SJSA1 (cell line): ENCODE measurements at places on chromosomes 16 and 17.

GRCh38 chr17:4220655-4221054, 43.1 kb downstream of the ANKFY1 start:
- no peak for DNase-seq

DNA sequence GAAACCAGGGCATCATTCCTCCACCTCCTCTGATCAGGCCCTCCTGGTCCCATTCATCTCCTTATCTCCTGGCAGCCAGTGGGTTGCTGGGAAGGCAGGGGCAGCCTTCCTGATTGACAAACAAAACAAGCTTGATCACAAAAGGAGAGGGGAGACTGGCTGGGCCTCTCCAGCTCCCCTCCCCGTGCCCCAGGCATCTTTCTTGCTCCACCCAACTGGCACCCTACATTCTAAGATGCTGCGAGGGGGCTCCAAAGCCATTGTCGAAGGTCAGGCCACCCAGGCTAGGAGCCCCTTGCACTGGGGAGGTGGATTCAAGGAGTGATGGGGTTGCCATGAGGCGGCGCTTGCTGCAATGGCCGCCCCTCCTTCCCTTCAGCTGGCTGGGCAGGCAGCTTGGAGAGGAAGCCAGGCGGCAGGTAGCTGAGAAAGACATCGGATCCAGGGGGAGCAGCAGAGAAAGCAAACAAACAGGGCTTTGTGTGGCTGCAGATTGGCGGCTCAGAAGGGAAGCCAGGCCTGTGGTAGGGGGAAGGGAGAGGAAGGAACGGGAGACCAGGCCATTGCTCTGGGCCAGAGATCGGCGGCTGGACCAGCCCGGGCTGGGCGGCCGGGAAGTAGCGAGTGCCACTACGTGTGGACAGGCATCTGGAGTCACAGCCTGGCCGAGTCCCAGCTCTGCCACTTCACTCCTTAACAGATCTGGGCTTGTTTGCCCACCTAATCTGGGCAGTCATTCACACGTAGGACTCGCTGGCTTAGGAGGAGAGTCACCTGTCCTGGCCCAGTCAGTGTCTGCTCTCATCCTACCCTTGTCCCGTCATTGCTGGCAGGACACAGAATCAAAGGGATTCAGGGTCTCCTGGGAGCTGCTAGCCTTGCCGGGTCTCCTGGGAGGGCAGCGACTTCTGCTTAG, 12.3 kb downstream of the RAI1 start:
- peak; percentile 63 for DNase-seq

DNA sequence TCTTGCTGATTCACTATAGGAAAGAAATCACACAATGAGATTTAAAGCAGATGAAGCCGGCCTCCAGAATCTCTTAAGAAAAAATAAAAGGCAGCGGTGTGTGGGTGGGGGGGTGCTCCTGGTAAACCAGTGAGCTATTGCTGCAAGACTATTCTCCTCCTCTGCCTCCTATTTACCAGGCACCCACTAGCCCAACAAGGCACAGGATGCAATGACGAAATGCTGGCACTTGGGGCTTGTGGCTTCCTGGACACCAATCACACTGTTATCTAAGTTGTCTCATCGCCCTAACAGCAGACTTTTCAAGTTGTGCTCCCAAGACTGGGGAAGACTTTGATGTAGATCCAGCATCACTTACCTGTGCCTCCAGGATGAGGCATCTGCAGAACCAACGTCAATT, 50.2 kb upstream of the NDRG4 start:
- no peak for DNase-seq

GRCh38 chr16:11992586-11993524, 16.3 kb downstream of the SNX29 start:
- DNase-seq: no peak

GRCh38 chr17:76538281-76538931, 897 bp upstream of the CYGB start:
- DNase-seq: no peak

GRCh38 chr17:38797158-38797490, 2.2 kb downstream of the PIP4K2B start:
- no peak for DNase-seq

GRCh38 chr17:36686123-36686669, 84.8 kb downstream of the MRM1 start:
- DNase-seq: no peak

DNA sequence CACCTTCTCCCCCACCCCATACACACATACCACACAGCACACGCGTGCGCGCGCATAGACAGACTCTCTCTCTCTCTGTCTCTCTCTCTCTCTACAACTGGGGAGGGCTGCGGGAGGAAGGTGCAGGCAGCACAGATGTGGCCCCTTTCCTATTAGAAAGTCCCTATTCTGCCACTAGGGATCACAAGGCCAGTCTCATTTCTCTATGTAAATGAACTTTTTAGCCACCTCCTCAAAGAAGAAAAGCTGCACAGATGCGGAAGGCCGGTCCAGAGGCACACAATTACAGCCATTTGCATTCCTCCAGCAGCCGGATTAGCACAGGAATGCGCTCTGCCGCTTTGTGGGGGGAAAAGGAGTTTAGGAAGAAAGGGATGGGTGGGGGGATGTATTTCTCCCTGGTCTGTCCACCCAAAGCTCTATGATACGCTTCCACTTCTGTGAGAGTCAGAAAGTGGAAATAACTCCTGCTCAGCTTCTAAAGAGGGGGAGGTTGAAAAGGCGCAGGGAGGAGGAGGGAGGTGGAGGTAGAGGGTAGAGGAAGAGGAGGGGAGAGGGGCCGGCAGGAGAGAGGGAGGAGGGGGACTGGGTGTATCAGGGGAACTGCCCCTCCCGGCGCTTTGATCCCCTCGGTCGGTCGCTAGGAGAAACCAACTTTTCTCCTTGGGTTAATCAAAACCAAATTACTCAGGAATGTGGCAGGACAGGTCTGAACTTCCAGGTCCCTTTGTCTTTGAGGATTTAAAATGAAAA, 11.7 kb downstream of the ZFHX3 start:
- no peak for DNase-seq
